ENCODE measurements at places on chromosomes 11 and 22.
A peak's percentile ranks its signal among the peaks of the same experiment; 100 is the strongest.

GRCh38 chr22:46006379-46007002, 29.5 kb upstream of the WNT7B start:
- peak; percentile 92 for DNase-seq

DNA sequence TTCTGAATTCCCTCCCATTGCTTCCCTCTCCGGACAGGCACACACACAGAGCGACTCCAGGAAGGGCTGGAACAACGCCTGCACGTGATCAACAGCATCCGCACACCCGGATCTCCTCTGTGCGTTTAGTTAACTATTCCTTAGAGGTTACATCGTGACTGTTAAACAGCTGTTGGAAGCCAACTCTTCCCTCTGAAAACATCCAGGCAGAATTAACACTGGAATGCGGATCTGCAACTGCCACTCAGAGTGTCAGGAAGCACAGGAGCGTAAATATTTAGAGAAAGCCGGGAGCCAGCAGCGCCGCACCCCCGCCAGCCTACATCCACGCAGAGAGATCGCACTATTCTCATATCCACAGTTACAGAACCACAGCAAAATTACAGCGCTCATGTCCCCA, 46.2 kb downstream of the SHANK2 start:
- DNase-seq, result peak; percentile 50

- no peak for DNase-seq
Measured at GRCh38 chr22:16854631-16855030, 29.4 kb upstream of the XKR3 start.

DNA sequence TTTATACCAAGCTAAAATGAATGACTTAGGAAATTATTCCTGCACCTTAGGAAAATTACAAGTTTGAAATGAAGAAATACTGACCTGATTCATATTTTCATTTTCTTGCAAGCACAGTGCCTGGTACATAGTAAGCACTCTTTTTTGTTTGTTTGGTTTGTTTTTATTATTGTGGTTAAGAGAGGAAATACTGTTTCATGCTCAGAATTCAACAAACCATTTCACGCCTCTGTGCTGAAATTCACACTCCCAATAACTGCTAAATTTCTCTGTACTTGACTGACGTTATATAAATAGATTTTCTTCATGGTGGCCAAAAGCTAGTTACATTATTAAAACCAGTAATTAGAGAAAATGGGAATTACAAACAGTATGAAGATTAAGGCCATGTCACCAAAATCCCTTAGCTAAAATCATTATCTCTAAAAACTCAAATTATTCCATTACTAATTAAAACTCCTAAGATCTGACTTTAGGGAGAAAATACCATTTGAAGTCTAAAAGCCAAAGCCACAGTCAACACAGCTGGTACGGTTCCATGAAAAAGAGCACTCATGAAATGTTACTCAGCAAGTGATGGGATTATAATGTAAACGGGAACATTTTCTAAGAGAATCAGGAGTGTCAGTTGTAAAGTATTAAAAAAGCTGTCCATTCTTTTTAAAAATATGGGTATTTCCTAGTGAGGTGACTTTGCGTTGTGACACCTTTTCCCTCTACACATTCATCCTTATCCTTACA, 77.8 kb upstream of the DDI1 start:
- no peak for DNase-seq

- DNase-seq, result no peak
Measured at GRCh38 chr11:92627615-92628256, 341.7 kb upstream of the MTNR1B start.

- no peak for DNase-seq
Measured at GRCh38 chr11:111414267-111414931, 35.3 kb upstream of the POU2AF1 start.

GRCh38 chr11:119858288-119858687, 129.3 kb upstream of the NECTIN1 start:
- DNase-seq, result no peak

- DNase-seq, result no peak
Measured at GRCh38 chr22:27476729-27477128, 324.8 kb downstream of the MN1 start.

DNA sequence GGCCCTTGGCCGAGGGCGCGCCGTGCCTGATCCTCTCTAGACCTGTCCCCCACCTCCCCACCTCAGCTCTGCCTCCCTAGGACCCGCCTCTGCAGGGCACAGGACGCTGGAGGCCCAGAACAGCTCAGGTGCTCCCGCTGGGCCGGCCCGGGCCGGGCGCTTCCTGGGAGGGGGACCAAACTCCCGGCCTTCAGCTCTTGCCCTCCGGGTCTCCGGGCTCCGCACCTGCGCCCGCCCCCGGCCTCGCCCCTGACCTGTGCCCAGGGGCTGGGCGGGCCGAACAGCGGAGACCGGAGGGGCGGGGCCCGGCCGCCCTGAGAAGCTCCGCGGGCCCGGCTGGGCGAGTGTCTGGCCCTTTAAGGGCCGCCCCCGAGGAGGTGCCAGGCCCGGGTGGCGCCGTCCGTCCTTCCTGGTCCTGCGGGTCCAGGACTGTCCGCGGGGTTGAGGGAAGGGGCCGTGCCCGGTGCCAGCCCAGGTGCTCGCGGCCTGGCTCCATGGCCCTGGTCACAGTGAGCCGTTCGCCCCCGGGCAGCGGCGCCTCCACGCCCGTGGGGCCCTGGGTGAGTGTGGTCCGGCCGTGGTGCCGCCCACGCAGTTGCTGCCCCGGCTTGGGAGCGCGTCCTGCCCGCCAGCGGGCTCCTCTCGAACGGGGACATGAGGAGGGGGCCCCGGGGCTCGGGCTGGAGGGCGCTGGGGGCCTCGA, at the start of gene SSH3:
Gene SSH3 (plus strand): TSS at position 399 of the 703 bp plus-strand sequence. CDS start 96 bp downstream, at position 495.
- DNase-seq, result peak; percentile 92

DNA sequence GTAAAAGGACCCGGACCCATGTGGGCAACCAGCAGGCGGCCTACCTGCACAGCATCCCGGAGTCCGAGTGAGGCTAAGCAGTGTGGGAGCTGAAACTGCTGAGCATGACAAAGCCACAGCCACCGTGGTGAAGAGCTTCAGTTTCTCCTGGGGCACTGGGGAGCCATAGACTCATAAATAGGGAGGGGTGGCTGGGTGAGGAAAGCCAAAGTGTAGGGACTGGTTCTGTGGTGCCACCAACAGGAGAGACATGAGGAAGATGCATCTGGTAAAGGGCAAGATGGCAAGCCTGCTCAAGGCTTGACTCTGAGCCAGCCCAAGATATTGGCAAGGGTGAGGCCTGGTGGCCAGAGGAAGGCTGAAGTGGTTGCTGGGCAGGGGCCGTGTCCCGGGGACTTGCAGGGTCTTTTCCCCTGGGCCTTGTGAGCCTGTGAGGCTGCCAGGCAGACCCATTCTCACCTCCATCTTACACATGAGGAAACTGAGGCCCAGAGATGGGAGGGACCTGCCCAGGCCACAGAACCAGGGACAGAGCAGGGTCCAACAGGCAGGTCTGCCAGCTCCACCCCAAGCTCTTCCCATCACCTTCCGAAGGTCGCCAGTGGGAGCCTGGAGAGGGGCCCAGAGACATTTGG, 30.4 kb downstream of the CYTH4 start:
- DNase-seq, result no peak
